ENCODE measurements at places on chromosomes 12 and 14.

GRCh38 chr12:509500-509899 lies 49.8 kb downstream of the B4GALNT3 start:
- DNase-seq = no peak

GRCh38 chr14:34873589-34874385 lies 1.4 kb downstream of the BAZ1A start:
- peak; percentile 91 for DNase-seq

GRCh38 chr14:104226421-104227383 lies 88.3 kb downstream of the KIF26A start:
- no peak for DNase-seq

DNA sequence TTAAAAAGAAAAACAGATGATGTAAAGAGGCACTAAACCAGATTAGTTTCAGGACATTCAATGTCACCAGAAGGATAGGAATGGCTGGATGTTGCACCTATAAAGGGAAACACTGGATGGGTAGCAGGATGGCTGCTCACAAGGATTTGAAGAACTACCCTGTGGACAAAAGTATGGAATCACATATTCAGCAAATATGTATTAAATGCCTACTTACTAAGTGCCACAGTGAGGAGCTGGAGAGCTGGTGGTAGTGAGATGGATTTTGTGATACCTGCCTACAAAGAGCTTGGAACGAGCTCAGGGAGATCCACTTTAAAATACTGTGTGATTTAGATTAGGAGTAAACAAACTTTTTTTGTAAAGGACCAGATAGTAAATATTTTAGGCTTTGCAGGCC lies 316.2 kb downstream of the PAWR start:
- no peak for DNase-seq

Measured in NCI-H82 (cell line).